ENCODE measurements at places on chromosomes 3 and 15. TPM values are rescaled to one million over a fixed set of nuclear protein-coding genes. Genes with fewer than 3 reads are reported as not detected.

Gene EIF1B
- total RNA-seq, result 55.8 TPM

Gene CMC1
- total RNA-seq, result 48.9 TPM

Gene IGSF11
- total RNA-seq, result 6.6 TPM

Gene ARHGEF26
- 6.5 TPM for total RNA-seq

Gene RHCG
- total RNA-seq, result 33.0 TPM

Gene CIB2
- 31.3 TPM for total RNA-seq

Gene LIPC
- not detected for total RNA-seq

Gene LIPH
- total RNA-seq, result 7.4 TPM

Gene TIMP4
- total RNA-seq, result 11.3 TPM

Gene ALG1L2
- total RNA-seq, result not detected

Gene MYNN
- total RNA-seq, result 9.8 TPM

Gene SERPINI2
- total RNA-seq, result not detected

Gene ADGRG7
- total RNA-seq, result not detected

Gene MB21D2
- total RNA-seq, result 4.2 TPM

Gene FANCD2OS
- total RNA-seq, result not detected

Gene C3orf22
- not detected for total RNA-seq

Gene RBP2
- not detected for total RNA-seq

Gene RFT1
- 28.2 TPM for total RNA-seq

Gene PDIA3
- 342 TPM for total RNA-seq

Gene PLCD1
- total RNA-seq, result 4.4 TPM

Gene LNP1
- 0.66 TPM for total RNA-seq

Gene SAMMSON
- total RNA-seq, result not detected

Gene EAF2
- 1.8 TPM for total RNA-seq

Gene BTD
- total RNA-seq, result 15.8 TPM

Gene KLHL6
- not detected for total RNA-seq

Gene SAMD7
- not detected for total RNA-seq

Gene TRPM1
- not detected for total RNA-seq

Gene GOLGA8S
- total RNA-seq, result 0.09 TPM

Gene RASGRF1
- 0.64 TPM for total RNA-seq

Gene RTP4
- not detected for total RNA-seq

Gene FSIP1
- total RNA-seq, result 0.51 TPM

Gene SHC4
- 1.3 TPM for total RNA-seq

Gene IL17RB
- 0.92 TPM for total RNA-seq

Gene COLQ
- 0.34 TPM for total RNA-seq

Gene SCAANT1
- not detected for total RNA-seq

Gene CFAP100
- total RNA-seq, result not detected

Gene ARHGAP11A
- 75.8 TPM for total RNA-seq

Gene GOLGA6A
- 0.08 TPM for total RNA-seq

Gene IFT57
- total RNA-seq, result 48.1 TPM

Gene FYTTD1
- total RNA-seq, result 29.3 TPM

Gene FBXW12
- total RNA-seq, result not detected

Gene GUCA1C
- total RNA-seq, result not detected

Gene RARRES1
- total RNA-seq, result 9.2 TPM

Gene CORO2B
- total RNA-seq, result 3.8 TPM

Gene ACP3
- 0.26 TPM for total RNA-seq

Gene NEO1
- 34.3 TPM for total RNA-seq

Gene C15orf62
- total RNA-seq, result 0.08 TPM

Gene TRH
- total RNA-seq, result not detected

Gene NR2E3
- 0.15 TPM for total RNA-seq

Gene MAP6D1
- total RNA-seq, result 5.7 TPM

Gene CHRM5
- not detected for total RNA-seq

Gene ZMYND10
- total RNA-seq, result 1.1 TPM

Gene XPC
- total RNA-seq, result 25.7 TPM

Data from A549 treated with RU486 at 1 μM for 4 hours (cell line).